ENCODE measurements at places on chromosomes 3 and 15.

DNA sequence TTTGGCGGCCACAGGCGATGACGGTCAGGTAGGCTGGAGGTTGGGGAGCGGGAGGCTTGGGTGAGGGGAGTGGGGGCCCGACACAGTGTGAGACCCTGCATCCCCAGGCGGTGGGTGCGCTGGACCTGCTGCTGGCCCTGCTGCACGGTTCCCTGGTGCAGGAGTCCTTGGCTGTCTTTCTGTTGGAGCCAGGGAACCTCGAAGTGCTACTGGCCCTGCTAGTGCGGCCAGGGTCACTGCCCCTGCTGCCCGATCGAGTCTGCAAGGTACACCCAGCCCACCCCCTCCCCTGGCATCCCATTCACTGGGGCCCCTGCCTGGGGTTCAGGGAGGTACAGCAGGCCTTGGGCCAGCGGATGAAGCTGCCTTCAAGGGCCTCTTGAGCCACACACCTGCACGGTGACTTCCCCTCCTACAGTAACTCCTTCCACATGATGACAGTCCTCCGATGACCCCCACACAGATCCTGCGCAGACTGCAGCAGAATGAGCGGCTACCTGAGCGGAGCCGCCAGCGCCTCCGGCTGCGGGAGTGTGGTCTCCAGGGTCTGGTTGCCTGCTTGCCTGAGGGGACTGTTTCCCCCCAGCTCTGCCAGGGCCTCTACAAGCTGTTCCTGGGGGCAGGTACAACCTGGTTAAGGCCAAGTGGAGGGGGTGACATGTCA, 19.5 kb downstream of the NBEAL2 start:
- no peak for DNase-seq

GRCh38 chr3:194300382-194300758, 50.8 kb downstream of the CPN2 start:
- peak; percentile 73 for DNase-seq

DNA sequence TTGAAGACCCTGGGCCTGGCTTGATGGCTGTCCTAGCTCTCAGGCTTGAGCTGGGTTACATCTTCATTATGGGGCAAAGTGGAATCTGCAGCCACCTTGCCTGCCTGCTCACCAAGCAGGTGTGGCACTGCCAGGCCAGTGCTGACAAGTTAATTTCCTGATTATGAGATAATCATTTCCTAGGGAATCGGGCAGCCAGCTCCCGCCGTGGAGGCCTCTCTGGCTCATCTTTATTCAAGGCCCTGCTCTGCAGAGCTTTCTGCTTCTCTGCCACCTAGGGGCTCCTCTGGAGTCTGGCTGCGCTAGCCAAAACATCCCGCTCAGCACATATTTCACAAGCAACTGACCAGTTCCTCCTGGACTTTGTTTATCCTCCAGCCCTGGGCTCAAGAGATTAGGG, 9.9 kb downstream of the LOXL1 start:
- DNase-seq, result no peak

GRCh38 chr3:138367911-138368310, 19.5 kb downstream of the MRAS start:
- no peak for DNase-seq

- peak; percentile 92 for DNase-seq
Observed at GRCh38 chr3:77038468-77038929, 1.4 kb upstream of the ROBO2 start.

DNA sequence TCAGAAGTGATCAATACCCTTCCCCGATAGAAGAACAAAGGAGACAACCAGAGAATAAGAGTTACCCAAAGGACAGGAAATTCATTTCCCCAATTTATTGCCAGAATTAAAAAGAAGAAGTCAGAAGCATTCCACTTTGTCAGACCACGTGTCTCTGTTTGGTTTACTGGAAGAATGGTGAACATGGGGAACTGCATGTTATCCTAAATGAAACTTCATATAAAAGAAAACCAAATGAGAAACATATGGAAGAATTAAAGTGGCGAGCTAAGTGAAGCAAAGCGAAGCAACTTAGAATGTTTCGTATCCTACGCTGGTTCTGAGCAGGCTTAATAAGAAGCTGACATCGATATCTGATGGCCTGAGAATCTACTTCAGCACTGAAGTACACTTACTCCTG, 190.7 kb downstream of the MAGI1 start:
- no peak for DNase-seq

DNA sequence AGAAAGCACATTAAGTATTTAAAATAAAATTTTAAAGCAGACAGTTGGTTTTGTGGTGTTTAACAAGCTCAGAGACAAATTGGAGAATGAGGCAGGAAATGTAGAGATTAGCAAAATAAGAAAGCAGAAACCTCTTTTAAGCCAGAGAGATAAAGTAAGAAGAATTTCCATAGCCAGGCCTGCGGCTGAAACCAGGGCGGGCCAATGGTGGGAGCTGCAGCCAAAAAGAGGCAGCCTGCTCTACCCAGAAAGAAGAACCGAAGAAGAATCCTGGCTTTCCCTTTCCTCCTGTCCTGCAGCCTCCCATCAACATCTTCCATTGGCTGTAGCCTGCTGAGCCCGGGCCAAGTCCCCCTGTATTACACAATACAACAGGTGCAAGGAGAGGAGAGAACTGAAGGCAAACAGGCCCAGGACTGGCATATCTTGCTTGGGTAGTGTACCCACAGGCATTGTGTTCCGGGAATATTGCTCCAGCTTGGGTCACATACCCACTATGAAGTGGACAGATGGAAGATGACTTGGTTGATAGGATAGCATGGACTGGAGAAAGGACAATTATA, 11.5 kb upstream of the TFG start:
- DNase-seq, result no peak

DNA sequence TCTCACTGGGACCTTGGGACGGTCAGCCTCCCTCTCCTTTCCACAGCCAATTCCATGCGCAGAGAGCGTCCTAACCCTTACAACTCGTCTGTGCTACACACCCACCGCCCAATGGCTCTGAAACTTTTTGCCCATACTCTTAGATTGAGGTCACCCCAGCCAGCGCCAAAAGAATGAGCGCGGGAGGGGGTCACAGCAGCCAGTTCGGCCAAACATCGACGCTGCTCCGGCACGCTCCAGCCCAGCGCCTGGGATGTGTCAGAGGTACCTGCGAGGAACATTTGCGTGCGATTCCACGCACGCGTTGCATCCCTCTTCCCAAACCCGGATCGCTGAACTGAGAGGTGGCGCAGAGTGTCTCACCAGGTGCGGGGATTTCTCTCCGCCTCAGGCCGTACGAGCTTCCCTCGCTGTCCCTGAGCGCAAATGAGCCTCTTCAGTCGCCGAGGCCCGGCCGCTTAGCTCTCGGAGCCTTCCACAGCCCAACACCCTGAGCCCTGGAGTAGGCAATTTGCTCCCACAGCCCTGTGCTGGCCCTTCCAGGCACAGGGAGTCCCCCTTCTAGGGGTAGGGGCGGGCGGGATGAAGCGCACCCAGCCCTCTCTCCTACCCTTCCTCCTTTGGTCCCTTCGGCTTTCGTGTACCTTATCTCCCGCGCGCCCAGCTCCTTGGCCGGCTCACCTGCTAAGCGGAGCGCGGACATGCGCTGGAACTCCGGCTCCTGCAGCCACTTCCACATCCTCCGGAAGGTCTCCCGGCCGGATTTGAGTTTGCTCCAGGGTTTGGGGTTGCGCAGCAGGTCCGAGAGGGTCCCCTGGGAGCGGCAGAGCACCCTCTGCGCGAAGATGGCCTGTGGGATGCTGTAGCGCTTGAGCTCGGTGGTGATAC, 1.8 kb downstream of the ONECUT1 start:
- no peak for DNase-seq

DNA sequence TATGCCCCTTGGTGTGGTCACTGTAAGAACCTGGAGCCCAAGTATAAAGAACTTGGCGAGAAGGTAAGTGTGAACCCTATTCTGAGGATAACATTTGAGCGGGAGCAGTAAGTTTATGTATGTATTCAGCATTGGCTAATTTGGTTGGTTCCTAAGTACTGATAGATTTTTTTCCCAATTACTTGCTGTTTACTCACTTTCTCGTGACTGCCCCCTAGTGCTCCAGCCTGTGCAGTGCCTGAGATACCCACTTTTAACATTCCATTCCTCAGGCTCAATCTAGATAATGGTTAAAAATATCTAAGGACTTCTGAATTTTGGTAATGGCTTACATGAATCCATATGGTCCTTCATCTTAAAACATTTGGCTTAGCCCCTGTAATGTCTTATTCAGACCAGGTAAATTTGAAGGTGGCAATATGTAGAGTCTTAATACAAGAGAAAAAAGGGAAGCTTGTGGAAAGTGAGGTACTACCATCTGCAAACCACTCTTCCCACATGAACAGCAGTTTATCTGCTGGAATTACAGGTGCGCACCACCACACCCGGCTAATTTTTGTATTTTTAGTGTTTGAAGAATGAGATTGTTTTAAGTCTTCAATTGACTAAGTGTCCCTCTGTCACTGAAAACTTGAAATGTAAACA, 7.1 kb downstream of the ELL3 start:
- DNase-seq, result no peak
